Left ventricle myocardium inferior (tissue), 1 donor: ENCODE measurements at places on chromosomes 2 and 18. TPM values are rescaled to one million over a fixed set of nuclear protein-coding genes. Genes with fewer than 3 reads are reported as not detected.

GRCh38 chr2:143068509-143068908 is 60.7 kb upstream of the ARHGAP15 start:
- H3K36me3 ChIP-seq, result no peaks in the 10 kb centered on the region
- H3K27me3 ChIP-seq, result no peaks in the 10 kb centered on the region
- DNase-seq, result no peak

DNA sequence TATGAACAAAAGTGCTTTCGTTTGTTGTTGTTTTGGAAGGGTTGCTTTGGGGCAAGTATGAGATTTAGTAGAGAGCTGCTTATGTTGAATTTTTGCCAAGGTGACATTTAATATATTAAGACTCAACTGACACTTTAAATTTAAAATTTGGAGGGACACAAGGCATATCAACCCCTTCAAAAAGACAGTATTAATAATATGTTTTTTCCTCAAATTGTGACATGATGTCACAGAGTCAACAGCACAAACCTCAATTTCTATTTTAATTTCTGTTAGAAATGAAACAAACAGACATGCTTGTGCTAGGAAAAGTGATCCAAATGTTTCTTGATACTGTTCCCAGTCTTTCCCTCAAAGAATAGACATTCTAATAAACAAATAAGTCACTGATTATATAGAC is 218.9 kb downstream of the CYRIA start:
- no peak overlapping the region for H3K27ac ChIP-seq
- H3K36me3 ChIP-seq, result no peaks in the 10 kb centered on the region
- H3K27me3 ChIP-seq, result peaks cover 12% of the 10 kb centered on the region

Gene KANSL3
- total RNA-seq, result 31.7 TPM

GRCh38 chr2:18630941-18631340 is 41.6 kb upstream of the NT5C1B start:
- H3K4me1 ChIP-seq, result peaks cover 8% of the 10 kb centered on the region
- no peak overlapping the region for H3K27ac ChIP-seq
- peaks cover 3% of the 10 kb centered on the region for H3K36me3 ChIP-seq
- no peak for DNase-seq

Gene ERFE
- 0.44 TPM for total RNA-seq
